Stimulated activated CD4-positive, alpha-beta T cell treated with anti-CD3 and anti-CD28 coated beads, Interleukin-15, amount 100 ng/mL, for 1 hour (primary cell): ENCODE measurements at places on chromosomes 13 and 19.

DNA sequence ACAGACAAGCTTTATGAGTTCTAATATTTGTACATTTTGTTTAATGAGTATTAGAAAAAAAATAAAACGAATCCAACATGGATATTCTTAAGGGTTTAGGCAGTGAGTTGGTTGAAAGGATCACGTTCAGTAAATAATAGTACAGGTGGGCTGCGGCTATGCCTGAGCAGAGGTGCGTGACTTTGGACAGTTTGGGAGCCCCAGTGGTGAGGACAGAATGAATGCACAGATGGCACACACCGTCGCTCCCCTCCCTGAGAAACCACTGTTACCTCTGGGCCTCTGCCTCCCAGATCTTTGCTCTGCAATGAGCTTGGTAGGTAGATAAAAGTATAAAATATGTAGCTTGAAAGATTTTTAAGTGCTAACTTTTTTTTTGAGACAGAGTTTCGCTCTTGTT is 153.3 kb downstream of the SIPA1L3 start:
- no peak for DNase-seq

DNA sequence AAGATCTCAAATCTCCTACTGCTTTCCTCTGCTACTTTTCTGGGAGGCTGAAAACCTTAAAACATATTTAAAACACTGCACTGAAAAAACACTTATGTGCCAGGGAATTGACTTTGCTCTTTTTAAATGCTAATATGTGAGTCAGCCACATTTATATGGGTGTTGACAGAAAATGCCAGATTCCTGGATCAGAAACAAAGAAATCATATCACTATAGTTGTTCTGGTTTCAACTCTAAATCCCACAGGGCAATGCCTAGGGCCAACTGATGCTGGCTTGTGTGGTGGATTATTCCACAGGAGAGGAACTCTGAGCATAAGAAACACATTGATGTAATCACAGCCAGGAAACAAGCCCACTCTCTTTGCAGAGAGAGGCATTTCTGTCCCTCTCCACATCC is 1439.0 kb upstream of the SPRY2 start:
- no peak for DNase-seq

- no peak for DNase-seq
Measured at GRCh38 chr13:113028336-113029060, 59.5 kb downstream of the MCF2L start.

DNA sequence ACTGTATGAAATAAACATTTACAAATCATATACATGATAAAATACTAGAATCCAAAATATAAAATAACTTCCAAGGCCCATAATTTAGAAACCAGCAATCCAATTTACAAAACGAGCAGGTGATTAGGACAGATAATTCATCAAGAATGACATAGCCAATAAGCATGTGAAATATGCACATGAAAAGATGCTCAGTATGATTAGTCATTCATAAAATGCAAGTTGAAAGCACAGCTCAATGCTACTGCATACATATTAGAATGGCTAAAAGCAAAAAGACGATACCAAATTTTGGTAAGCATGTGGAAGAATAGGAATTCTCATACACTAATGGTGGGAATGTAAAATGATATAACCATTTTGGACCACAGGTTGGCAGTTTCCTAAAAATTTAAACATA is 837.2 kb upstream of the MIR17HG start:
- no peak for DNase-seq
